ENCODE measurements at places on chromosomes 3 and 15.

DNA sequence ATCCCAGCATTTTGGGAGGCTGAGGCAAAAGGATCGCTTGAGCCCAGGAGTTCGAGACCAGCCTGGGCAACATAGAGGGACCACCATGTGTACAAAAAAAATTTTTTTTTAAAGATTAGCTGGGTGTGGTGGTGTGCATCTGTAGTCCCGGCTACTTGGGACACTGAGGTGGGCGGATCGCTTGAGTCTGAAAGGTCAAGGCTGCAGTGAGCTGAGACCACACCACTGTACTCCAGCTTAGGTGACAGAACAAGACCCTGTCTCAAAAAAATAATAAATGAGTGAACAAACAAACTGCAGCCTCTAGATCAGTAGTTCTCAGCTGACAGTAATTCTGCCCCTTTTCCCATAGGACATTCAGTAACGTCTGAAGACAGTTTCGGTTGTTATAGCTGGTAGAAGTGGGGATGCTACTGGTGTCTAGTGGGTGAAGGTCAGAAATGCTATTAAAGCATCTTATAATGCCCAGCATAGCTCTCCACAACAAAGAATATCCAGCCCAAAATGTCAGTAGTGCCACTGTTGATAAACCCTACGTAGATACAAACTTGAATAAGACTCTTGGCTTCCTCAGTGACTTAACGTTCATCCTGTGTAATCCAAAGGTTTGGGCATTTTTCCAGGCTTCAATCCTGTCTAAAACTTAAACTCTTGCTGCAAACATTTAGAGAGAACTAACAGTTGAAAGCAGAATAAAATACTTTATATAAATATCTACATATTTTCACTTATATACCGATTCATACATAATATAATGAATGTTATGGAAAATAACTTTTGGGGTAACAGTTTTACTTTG, 10.6 kb downstream of the SMC4 start:
- DNase-seq: no peak

- no peak for DNase-seq
Measured at GRCh38 chr15:34470892-34471291, 33.3 kb upstream of the GOLGA8A start.

DNA sequence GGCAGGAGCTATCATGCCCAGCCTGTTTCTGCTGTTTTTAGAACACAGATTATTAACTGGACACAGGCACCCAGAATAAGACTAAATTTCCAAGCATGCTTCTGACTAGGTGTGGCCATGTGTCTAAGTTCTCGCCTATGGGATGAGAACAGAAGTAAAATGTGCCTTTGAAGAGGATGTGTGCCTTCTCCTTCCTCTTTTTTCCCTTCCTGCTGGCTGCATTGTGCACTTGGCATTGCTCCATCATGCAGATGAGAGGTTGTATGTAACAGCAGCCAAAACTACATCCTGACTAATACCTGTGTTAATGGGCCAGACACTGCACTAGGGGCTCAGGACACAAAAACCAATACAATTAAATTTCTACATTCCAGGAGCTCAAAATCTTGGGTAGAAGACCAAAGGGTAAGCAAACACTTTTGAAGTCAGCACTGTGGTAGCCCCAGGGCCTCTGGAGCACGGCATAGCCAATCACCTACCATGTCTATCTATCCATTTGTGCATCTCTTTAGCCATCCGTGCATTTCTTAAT, 40.9 kb upstream of the RNU6-1 start:
- no peak for DNase-seq

DNA sequence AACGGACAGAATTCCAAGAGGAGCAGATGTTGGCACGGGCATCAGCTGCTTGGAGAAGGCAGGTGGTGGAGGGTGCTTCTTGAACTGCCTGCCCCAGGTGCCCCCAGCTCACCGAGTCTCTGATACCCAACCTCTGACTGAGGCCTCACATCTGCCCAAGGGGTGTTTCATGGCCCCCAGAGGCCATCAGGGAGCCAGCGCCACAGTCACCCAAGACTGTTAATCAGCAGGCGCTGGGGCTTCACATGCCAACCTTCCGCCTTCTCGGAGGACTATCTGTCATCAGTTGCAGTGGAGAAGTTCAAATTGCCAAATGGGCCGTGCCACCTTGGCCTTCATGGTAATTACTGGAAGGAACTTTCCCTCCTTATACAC, 61.9 kb upstream of the SLC6A1 start:
- DNase-seq: no peak

- no peak for DNase-seq
Measured at GRCh38 chr3:10253731-10254130, 5.5 kb downstream of the TATDN2 start.

- no peak for DNase-seq
Measured at GRCh38 chr15:71559616-71560015, 250.7 kb upstream of the NR2E3 start.

DNA sequence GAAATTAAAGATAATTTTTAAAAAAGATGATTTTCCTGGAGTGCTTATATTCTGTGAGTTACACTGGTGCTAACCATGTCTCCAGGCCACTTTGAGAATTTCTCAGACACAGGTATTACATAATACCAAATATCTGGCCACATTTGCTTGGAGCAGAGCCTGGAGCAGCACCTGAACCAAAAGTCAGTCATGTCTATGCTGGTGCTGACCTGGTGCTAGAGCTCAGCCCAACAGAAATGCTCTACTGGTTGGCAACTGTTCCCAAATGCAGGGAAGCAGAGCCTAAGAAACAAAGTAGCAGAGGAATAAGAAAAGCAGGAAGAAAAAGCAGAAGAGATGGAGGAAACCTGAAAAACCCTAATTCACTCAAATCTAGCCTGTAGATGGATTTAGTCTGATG, 135.7 kb upstream of the SLC7A14 start:
- no peak for DNase-seq

GRCh38 chr3:184541886-184542562, 19.6 kb upstream of the EPHB3 start:
- no peak for DNase-seq

DNA sequence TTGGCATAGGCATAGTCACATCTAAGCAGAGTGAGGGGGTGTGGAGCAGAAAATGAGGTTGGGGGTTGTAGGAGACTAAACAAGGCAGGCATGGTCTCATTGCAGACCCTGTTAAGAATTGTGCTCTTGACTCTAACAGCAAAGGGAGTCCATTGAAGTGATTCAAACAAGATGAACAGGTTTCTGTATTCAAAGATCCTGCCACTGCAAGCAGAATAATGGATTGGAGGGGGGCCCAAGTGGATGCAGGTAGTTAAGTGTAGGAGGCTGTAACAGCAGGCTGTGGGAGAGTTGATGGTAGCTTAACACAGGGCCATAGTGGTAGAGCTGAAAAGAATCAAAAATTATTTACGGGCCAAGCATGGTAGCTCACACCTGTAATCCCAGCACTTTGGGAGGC, 34.4 kb downstream of the CASR start:
- DNase-seq: no peak

DNA sequence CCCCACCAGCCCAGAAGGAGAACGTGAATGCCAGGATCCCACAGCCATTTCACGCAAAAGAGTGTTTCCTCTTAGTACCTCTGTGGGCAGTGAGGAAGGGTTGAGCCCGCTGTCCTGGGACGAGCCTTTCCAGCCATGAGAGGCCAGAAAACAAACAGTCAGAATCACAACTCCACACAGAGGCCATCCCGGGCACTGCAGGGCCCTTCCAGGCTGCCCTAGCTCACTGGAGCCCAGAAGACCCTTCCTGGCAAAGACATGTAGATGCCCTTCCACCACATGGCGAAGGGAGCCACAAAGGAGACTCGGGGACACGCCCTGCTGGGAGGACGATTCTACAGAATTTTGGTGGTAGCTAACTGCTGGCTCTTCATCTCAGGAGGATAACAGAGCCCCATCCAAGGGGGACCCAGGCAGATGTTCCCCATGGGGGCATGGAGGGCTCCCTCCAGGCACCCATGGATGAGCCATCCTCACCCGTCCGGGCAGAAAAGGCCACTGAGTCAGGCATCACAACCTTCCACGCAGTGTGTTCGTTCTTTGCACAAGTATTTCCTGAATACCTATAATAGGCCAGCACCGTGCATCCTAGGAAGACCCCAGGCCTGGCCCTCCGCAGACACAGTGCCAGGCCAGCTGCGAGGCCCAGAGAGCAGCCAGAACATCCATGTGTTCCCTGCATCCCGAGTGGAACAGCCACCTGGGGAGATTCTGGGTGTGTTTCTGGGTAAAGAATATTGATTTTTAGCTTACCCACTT, 47.2 kb downstream of the SLC12A8 start:
- DNase-seq: no peak

DNA sequence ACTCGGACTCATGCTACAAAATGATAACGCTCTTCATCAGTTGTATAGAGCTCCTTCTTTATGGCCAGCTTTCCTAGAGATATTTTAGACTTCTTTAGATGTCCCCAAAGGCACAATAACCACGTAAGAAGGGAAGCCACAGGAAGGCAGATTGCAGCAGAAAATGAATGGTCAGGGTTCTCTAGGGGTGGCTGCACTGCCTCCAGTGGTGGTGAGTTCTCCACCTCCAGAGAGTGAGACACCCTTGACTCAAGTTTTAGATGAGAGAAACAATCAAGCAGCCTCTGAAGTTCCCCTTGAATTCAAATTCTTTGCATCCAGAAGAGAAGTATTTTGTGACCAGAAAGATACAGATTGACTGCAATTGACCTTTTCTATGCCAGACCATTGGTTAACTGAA, 191.5 kb downstream of the TP63 start:
- DNase-seq: no peak

DNA sequence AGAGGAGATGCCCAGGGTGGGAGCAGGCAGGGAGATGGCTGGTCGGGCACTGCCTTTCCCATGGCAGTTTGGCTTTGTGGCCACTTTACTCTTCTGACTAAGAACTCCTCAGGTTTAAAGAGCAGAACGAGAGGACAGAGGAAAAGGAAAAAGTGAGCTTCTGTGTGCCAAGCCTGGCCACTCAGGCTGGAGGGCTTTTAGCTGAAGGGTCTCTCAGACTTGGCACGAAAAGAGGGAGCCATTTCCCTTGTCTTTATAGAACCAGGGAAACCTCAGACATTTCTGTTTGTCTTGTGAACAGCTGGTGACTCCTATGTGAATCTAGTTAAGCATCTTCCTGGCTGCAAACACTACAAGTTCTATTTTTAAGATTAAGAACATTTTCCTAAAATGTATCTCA, 23.3 kb upstream of the PSMD6 start:
- DNase-seq: no peak

- no peak for DNase-seq
Measured at GRCh38 chr3:56928379-56929068, 126.8 kb upstream of the ARHGEF3 start.

GRCh38 chr3:110752307-110752706, 319.3 kb upstream of the NECTIN3 start:
- DNase-seq: no peak

DNA sequence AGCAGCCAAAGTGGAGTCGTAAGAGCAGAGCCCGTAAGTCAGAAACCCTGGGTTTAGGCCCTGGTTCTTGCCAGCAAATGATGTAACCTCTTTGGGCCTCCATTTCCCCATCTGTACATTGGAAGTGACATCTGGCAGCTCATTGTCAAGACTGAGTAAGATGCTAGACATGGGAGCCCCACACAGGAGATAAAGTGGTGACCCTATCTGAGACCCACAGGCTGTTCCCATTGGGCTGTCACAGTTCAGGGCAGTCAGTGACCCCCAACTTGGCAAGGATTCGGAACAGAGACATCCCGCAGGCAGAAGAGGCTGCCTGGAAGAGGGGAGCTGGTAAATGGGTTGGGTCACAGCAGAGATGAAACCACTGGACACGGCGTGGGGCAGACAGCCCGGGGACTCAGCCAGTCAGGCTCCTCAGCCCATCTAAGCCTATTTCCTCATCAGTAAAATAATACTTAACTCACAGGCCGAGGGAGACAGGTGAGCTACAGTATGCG, 1.8 kb downstream of the CLN6 start:
- DNase-seq: no peak

DNA sequence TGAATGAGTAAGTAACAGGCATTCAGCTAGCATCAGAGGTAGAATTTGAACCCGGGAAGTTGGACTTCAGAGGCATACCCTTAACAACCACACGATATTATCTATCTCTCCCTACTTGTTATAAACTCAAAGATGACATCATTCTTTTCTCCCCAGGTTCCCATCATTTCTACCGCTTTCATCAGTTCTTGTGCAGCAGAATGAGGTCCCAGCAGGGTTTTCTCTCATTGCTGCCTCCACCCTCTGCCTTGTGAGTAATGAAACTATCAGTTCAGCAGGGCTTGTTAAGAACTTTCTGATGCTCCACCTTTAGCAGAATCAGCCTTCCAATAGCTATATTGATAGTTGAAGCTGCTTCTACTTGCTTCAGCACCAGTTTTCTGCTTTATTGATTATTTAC, 487.5 kb upstream of the KCNMB2 start:
- no peak for DNase-seq

GRCh38 chr15:62085740-62086139, 19.0 kb downstream of the C2CD4A start:
- no peak for DNase-seq

- no peak for DNase-seq
Measured at GRCh38 chr15:88646088-88646405, 7.2 kb downstream of the ISG20 start.

GRCh38 chr3:114899186-114899931, 247.7 kb downstream of the ZBTB20 start:
- DNase-seq: peak; percentile 65

- no peak for DNase-seq
Measured at GRCh38 chr3:66041828-66042227, 3.1 kb upstream of the MAGI1 start.

DNA sequence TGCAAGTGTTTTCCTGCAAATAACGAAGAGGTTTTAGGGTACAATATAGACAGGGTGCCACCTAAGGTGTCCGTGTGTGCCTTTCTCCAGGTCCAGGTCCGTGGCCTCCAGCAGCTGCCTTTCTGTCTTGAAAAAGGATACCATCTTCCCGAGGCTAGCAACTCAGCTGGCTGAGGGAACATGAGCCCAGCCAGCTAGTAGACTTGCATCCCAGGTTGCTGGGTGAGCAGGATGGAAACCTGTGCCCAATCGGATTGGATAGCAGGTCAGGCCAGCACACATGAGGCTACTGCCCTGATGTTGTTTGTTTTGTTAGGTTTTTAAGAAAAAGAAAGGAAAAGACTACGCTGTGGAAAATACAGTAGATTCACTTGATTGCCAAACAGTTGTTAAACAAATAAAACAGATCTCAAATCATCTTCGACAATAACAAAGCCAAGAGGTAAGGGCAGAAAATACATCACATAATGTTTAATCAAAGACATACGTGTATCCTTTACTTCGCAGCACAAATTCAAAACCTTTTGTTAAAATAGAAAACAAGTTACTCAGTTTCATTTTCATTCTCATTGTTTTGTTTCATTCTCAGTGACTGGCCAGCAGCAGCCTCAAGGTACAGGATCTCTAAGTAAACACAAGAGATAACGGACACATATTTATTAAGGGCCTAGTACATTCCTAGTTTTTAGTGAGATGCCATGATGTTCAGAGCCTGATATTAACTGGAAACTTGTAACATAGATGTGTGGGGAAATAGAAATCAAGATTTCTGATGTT, 661.2 kb upstream of the NR2F2 start:
- DNase-seq: no peak

- no peak for DNase-seq
Measured at GRCh38 chr15:25641762-25642161, 202.9 kb upstream of the UBE3A start.
